ENCODE measurements at places on chromosomes 11 and 22.

- DNase-seq = no peak
These were observed 436.9 kb downstream of the BUD13 start for GRCh38 chr11:116335891-116336290.

GRCh38 chr11:86980086-86980796, 25.0 kb upstream of the FZD4 start:
- DNase-seq = no peak

DNA sequence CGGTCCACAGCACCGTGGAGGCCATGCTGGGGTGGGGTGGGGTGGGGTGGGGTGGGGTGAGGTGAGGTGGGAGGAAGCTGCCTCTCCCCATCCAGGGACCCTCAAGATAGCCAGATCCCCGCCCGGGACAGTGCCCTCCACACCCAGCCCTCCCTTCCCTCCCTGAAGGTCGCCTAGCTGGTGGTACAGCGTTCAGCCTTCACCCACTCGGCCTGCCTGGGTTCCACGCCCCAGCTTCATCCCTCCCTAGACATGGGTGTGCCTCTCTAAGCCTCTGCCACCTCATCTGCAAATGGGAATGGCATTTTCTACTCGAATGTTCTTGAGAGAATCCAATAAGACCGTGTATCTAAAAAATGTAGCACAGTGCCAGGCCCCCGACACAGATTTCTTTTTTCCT, 17.8 kb downstream of the KCTD17 start:
- DNase-seq = no peak

DNA sequence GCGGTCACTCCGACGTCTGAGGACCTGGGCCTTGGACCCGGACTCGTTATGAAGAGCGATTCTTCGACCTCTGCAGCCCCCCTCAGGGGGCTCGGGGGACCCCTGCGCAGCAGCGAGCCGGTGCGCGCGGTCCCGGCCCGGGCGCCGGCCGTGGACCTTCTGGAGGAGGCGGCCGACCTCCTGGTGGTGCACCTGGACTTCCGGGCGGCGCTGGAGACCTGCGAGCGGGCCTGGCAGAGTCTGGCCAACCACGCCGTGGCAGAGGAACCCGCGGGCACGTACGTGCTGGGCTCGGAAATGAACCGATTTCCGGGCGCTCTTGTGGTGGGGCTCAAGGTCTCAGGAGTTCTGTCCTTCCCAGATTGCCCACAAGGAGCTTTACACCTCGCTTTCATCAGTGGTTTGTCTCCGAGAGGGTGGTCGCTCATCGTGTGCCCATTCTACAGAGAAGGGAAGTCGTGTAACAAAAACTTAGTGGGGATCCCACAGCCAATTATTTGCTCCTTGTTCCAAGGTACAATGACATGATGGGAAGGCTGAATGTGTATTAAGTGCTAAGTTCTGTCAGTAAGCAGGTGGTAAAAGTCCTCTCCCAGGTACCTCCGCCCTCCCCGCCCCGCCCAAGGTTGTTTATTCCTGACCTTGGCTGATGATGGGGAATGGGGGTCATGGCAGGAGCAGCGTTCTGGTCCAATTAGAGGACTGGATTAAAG, 695 bp downstream of the PEX26 start:
- DNase-seq = peak; percentile 40

DNA sequence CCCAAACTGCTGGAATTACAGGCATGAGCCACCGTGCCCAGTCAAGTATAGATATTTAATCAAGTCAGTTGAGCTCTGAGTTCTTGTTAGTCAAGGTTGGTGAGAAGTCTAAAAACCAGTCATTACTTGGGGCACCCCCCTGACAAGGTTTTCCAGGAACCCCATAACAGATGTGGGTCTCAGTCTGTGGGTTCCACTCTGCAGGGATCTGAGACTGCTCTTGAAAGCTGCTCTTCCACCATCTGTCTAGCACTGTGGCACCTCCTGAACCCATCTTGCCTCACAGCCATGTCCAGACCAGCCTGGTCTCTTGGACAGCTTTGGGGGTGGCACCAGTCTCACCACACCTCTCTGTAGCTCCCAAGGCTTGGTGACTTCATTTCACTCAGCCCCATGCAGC, 44.3 kb upstream of the PLET1 start:
- DNase-seq = no peak

DNA sequence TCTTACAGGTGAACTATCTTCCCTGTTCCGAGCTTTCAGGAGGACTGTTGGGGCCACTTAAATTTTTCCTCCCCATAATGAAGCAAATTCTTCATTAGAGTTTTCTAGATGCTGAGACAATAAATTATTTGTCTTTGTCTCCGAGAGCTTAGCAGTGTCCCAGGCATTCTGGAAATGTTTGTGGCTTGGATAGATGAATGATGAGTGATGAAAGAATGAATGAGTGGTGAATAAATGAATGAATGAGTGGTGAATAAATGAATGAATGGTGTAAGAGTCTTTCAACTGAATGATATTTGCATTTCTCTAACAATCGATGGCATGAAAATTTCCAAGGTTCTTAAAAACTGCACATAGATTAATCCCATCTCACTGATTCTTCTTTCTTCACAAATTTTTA, 52.8 kb downstream of the AHNAK start:
- no peak for DNase-seq

DNA sequence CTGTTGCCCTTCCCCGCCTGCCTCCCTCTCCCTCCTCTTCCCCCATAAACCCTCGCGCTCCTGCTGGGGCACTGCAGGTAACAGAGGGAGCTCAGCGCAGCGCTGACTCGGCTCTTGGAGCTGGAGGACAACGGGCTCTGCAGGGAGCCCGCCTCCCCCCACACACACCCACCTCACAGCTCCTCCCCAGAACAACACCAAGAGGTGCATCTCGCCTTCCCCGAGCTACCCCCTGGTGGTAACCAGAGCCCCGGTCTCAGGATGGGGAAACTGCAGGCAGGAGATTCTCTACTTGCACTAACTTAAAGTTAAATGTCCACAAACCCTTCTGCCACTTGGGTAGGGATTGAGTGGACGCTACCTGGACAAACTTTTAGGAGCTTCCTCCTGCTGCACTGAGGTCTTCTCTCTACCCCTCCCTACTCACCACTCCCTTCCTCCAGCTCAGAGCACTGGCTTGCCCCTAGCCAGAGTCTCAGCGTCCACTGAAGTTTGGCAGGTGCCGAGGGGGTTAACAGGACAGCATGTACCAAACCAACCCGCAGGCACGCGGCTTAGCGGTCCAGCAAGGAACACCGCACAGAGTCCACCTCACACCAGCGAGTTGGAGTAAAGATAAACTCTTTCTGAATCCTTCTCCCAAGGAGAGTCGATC, 4.0 kb upstream of the SCN4B start:
- no peak for DNase-seq

GRCh38 chr11:34749666-34750659, 129.1 kb downstream of the EHF start:
- DNase-seq = peak; percentile 76

DNA sequence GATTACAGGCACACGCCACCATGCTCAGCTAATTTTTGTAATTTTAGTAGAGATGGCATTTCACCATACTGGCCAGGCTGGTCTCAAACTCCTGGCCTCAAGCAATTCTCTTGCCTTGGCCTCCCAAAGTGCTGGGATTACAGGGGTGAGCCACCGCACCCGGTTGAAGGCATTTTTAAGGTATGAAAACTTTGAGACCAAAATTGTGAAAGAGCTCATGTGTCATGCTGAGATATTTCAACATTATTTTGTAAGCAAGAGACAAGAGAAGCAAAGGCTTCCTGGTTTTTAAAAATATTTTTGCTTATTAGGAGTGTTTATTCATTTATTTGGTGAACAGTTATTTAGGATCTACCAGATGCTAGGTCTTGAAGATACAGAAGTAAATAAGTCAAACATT, 6.8 kb downstream of the NHERF4 start:
- peak; percentile 23 for DNase-seq

- no peak for DNase-seq
These were observed 492.9 kb upstream of the ANO3 start for GRCh38 chr11:25838918-25839625.

GRCh38 chr11:105148241-105148640, 8.7 kb upstream of the CARD18 start:
- no peak for DNase-seq

DNA sequence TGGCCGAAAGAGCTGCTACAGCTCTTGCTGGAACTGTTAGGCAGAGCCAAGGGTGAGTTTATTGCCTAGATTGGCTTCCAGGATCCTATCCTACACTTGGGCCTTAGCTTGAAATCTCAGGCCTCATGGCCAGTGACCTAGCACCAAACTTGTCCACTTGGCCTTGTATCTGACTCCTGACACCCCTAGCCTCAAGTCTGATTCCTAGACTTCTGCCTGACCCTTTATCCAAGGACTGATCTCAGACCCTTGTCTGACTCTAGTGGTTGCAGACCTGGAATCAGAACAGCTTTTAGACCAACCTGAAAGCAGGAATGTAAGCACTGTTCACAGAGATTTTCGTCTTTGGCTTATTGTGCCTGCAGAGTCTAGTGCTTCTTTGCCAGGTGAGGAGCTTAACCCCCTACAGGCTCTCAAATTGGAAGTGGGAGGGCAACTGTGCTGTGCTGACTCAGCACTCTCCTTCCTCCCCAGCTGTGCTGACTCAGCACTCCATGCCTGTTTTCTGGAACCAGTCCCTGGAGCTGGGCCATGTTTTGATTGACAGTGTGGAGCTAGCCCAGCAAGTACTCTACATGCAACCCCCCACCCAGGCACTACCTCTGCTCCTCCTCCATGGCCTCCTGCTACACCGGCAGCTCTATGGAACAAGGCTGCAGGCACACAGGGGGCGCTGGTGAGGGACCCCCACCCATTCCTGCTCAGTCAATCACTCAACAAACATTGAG, 35.1 kb downstream of the RRP8 start:
- peak; percentile 49 for DNase-seq

DNA sequence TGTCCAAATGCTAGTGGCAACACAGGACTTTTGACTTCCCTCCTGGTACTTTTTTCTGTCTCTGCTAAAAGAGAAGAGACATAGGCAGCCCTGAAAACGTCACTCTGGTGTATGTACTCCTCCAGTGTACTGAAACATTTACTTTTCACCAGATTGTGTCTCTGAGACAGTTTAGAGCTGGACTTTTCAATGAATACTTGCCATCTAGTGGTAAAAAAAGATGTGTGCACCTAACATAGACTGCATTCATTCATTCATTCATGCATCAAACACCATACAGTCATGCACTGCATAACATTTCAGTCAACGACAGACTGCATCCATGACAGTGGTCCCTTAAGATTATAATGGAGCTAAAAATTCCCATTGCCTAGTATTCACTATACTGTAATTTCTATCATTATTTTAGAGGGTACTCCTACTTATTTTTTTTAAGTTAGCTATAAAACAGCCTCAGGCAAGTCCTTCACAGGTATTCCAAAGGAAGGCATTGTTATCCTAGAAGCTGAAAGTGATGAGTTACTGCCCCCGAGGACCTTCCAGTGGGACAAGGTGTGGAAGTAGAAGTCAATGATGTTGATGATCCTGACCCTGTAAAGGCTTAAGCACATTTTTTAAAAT, 186.2 kb downstream of the SPON1 start:
- peak; percentile 58 for DNase-seq

GRCh38 chr11:92627615-92628256, 341.7 kb upstream of the MTNR1B start:
- no peak for DNase-seq

DNA sequence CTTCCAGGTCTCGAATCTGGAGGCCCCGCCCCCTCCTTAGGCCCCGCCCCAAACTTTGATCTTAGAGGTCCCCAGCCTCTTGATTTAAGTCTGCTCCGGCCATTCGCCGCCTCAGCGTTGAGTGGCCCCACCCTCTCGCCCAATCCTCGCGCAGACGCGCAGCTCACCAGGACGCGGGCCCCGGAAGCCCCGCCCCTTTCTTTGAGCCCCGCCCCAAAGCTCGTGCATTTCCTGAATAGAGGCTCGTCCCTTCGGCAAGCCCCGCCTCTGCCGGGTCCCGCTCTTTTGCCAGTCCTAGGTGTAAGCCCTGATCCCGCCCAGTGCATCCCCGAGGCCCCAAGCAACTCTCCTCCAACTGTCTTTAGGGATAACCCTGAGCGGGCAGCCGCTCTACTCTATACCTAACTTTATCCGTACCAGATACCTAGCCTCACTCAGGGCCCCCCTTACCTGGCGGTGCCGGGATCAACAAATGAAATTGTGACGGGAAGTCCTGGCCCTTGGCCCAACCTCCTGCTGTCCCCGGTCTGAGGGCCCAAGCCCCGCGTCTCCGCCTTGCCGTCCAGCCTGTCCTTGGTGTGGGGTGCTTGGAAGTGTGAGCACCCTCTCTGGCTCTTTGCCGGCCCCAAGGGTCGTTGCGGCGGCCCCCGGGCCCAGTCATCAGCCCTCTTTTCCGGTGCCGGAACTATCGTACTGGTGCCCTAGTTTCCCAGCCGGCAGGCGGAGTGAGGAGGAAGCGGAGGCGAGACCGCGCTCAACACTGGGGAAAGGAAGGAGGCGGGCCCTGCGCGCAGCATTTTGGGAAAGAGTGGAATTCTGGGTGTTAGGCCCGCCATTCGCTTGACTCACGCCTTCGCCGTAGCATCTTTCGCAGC, at the start of gene SNRPD3:
Gene SNRPD3, plus strand, starts transcription at position 835 of the 875 bp plus-strand sequence. CDS start 1,676 bp downstream, outside the sequence.
- DNase-seq = peak; percentile 100

- peak; percentile 25 for DNase-seq
These were observed 20.9 kb downstream of the DKK3 start for GRCh38 chr11:11987503-11988022.

- no peak for DNase-seq
These were observed 20.9 kb upstream of the NAALAD2 start for GRCh38 chr11:90113541-90113940.

DNA sequence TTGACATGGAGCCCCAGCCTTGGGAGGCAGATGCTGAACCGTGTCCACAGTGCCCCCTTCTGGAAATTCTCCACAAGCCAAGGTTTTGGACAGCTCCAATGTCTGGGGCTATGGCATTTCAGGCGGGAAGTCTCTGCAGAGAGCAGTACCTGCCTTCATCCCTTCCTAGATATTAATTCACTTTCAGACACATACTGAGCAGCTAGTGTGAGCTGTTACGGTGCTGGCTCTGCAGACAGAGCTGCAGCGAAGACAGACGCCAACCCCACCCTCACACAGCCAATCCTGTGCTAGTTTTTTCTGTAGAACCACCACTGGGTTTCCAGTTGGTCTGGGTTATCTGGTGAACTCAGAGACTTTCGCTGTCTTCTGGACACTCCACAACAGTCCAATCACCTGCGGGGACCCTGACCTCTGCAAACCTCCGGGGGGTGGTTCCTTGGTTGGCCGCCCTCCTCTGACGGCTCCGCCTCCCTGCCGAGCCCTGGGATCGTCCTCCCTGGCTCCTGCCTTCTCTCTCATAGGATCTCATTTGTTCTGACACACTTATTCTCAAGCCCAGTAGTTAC, 9.1 kb downstream of the LMF2 start:
- DNase-seq = peak; percentile 74

GRCh38 chr11:27004103-27004502, 10.2 kb downstream of the FIBIN start:
- no peak for DNase-seq

DNA sequence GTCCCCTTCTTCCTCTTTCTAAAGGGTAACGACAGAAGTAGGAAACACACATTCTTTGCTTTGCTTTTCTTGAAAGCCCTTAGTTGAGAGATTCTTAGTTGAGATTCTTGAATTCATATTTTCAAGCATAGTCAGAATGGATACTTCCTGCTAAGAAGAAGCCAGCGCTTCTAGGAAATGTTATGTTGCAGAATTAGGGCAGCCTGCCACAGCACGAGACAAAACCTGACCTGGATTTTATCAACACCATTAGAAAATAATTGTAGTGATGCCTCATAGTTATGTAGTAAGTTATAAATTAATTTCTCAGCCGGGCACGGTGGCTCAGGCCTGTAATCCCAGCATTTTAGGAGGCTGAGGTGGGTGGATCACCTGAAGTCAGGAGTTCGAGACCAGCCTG, 37.9 kb upstream of the NUP160 start:
- peak; percentile 78 for DNase-seq

Data from AG20443 (cell line).